Adipocyte (in vitro differentiated cells): ENCODE measurements at places on chromosomes 16 and 17.

GRCh38 chr17:63626551-63627180, 4.4 kb downstream of the MAP3K3 start:
- DNase-seq = peak; percentile 53

GRCh38 chr16:23803591-23804123, 32.1 kb upstream of the PRKCB start:
- peak; percentile 24 for DNase-seq

DNA sequence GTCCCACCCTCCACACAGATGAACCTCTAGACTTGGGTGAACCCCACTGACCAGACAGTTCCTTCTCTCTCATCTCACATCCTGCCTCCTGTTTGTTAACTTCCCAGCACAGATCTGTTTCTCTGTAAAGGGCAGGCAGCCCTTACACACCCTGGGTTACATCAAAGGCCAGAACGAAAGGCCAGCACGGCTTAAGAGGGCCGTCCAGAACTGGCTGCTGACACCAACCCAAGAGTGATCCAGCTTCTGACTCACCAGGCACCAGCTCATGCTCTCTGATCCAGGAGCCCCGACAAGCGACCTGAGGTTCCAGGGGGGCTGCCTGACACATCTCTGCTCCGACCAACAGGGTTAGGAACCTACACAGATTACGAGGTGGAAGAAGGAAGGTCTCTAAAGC, 86.9 kb downstream of the MRM3 start:
- peak; percentile 50 for DNase-seq

GRCh38 chr17:29238133-29238850, 8.4 kb upstream of the CRYBA1 start:
- DNase-seq = peak; percentile 58

DNA sequence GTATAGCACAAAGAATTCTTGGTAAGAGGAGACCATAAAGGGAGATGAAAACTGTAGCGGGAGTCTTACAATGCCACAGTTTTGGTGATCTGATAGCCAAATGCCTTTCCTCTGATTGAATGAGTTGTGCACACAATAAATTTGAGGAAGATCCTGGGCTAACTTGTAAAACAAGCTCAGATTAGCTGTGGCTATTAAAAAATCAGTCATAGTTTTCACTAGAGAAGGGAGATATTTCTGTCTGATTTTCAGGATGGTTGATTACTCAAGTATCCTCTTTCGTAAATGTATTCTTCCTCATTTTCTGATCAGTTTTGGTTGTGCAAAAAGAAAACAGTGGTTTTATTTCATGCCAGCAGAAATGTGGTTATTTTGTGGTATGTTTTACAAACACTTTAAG, 9.1 kb upstream of the METTL9 start:
- peak; percentile 19 for DNase-seq

- DNase-seq = no peak
Measured at GRCh38 chr16:143047-143446, 4.6 kb upstream of the NPRL3 start.

- DNase-seq = no peak
Measured at GRCh38 chr17:70521821-70522256, 352.5 kb downstream of the KCNJ2 start.
